ENCODE measurements at places on chromosomes 7 and 10.

DNA sequence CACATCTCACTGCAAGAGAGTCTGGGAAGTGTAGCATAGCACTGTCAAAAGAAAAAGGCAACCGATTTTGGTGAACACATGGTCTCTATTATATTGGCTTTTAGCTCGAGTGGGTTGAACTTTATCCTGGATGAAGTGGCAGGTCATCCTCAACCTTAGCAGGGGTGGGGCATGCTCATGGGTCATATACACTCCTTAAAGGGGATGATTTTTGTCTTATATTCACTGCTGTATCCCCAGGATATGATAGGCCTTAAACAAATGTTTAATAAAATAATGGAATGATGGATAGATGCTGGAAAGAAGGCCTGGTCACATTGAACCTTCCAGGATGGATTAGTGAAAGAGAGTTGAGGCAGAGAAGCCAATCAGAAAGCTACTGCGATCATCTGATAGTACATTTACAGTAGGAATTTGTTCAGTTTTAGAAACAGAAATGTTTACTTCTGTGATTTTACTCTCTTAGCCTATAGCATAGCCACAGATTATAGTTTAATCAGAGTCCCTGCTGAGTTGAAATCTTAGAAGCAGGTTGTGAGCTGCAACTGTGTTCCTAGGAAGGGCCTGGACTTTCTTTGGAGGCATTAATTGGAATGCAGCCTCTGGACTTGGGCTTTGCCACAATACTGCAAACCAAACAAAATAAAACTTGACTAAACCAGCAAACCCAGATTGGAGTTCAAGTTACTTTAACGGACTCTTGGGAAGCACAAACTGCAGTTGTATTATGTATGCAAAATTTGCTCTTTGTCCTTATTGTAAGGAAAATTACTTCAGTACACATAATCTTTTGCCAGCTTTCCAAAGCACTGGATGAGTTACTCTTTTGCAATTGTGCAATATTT, 138.3 kb downstream of the BMPER start:
- DNase-seq, result no peak

DNA sequence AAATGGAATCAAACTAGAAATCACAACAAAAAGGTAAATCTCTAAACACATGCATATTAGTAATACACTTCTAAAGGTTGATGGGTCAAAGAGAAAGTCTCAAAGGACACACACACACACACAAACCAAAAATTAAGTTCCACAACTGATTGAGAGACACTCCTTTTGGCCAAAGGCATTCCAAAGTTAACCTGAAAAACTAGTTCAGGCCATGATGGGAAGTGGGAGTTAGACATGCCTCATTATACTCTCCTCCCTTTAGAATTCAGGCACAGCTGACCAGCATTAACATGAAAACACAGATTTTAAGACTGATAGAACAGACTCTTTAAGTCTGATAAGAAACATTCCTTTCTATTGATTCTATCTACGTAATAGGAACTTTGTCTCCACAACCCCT, 332.4 kb upstream of the IGFBP3 start:
- DNase-seq, result no peak

DNA sequence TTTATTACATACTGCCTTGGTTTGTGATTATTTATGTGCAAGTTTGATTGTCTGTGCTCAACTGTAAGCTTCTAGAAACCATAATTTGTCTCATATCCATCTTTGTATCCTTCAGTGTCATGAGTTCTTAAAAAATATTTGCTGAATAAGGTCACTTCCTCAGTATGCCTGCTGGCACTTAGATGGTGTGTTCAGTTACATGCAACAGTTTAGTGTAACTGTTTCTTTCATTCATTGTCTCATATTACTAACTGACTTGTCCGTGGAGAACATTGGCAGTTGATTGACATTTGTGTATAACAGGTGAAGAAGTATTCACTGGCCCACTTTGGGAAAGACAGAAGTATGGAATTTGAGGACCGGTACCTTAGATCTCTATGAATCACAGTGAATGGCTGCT, 236.9 kb downstream of the PRKG1 start:
- no peak for DNase-seq

GRCh38 chr7:1368682-1369571, 90.3 kb downstream of the MICALL2 start:
- DNase-seq, result no peak

- no peak for DNase-seq
These were observed 135.3 kb upstream of the MEOX2 start for GRCh38 chr7:15821484-15822427.

Data from RCC 7860 (cell line).